Astrocyte (in vitro differentiated cells and primary cell): ENCODE measurements at places on chromosomes 13 and 19. TPM values are rescaled to one million over a fixed set of nuclear protein-coding genes. Genes with fewer than 3 reads are reported as not detected.

DNA sequence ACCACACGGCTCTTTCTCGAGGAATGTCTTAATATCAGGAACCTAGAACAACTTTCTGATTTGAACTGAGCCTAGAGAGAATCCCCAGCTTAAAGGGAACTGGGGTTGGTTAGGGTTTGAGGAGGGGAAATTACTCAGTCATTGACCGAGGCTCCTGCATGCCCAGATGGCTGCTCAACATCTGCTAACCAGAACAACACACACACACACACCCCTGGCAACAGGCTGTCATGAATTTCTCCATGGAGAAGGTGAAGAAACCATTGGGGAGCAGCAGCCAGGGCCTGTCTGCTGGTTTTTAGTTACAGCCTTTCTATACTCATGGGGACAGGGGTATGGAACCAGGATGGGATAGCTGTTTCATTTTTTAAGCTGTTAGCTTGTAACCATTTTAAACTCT is 5.2 kb downstream of the MTUS2 start:
- H3K36me3 ChIP-seq = no peaks in the 10 kb centered on the region
- H3K27me3 ChIP-seq = peaks cover 19% of the 10 kb centered on the region
- no peak overlapping the region for H3K4me3 ChIP-seq
- peaks cover 3% of the 10 kb centered on the region for H3K4me1 ChIP-seq
- no peak overlapping the region for H3K27ac ChIP-seq
- no peak for DNase-seq

The DLEU7 gene
- total RNA-seq = 0.43 and 0.57 TPM in 2 replicates

GRCh38 chr19:45791744-45792469 is 738 bp downstream of the DMWD start:
- peaks cover 17% of the 10 kb centered on the region for H3K36me3 ChIP-seq
- H3K4me1 ChIP-seq = peaks cover 9% of the 10 kb centered on the region
- H3K27ac ChIP-seq = peak overlapping the region; percentile 62

DNA sequence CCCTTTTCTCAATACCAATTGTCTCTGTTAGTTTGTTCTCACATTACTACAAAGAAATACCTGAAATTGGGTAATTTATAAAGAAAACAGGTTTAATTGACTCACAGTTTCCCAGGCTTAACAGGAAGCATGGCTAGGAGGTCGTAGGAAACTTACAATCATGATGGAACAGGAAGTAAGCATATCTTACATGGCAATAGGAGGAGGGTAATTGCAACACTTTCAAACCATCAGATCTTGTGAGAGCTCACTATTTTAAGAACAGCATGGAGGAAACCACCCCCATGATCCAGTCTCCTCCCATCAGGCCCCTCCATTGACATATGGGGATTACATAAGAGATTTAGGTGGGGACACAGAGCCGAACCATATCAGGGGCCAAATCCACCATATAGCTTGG is 1210.1 kb upstream of the SPRY2 start:
- no peak for DNase-seq
- no peak overlapping the region for H3K27ac ChIP-seq
- H3K4me3 ChIP-seq = no peak overlapping the region
- H3K4me1 ChIP-seq = no peaks in the 10 kb centered on the region
- H3K27me3 ChIP-seq = no peaks in the 10 kb centered on the region

The SLAIN1 gene
- 2.6 and 3.4 TPM in 2 replicates for total RNA-seq

GRCh38 chr13:22497991-22498780 is 682.6 kb upstream of the SGCG start:
- DNase-seq = no peak
- H3K36me3 ChIP-seq = no peaks in the 10 kb centered on the region

The RXFP2 gene
- total RNA-seq = not detected in 2 replicates

DNA sequence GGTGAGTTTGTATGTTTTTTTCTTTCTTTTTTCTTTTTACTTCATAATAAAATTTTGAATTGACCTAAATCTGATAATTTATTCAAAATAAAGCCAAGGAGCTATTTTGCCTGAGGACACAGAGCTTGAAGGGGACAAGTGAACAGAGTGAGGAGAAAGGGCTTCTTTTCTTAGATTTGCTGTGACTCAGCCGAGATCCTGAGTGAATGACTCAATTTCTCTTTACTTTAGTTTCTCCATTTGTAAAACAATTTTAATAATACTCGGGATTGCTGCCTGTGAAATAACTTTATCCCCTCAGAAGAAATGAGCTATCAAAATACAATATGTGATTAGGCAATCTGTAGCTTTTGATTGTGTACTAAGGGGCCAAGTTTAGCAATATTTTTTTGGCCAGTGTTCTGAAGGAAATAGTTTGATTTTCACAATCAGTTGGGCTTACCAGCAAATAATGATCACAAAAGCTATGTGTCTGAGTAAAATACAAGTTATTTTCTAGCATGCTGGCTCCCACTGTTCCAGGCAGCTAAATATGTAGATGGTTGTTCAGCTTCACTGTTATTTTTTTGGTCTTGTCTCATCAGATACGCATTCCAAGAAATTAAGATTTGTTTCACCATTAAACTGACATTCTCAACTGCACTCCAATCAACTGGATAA is 437.5 kb downstream of the FGF9 start:
- no peak overlapping the region for H3K4me3 ChIP-seq
- DNase-seq = no peak
- H3K4me1 ChIP-seq = no peaks in the 10 kb centered on the region
- H3K27me3 ChIP-seq = no peaks in the 10 kb centered on the region

DNA sequence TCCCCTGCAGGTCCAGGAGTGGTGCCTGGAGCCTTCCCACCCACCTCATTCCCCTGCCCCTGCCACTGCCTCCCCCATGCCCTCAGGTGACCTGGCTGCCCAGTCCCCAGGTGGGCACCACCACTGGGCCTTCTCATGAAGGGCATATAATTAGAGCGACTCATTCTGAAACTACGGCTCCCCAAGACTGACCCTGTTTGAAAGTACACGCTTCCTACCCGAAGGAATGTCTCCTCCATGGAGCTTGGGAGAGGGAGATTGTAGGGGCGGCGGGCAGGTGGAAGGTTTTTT is 52.6 kb downstream of the GPR12 start:
- no peaks in the 10 kb centered on the region for H3K27me3 ChIP-seq
- no peaks in the 10 kb centered on the region for H3K4me1 ChIP-seq
- H3K4me3 ChIP-seq = no peak overlapping the region
- DNase-seq = no peak

GRCh38 chr19:49851456-49852259 is 699 bp downstream of the PTOV1 start:
- no peak for DNase-seq
- peaks cover 28% of the 10 kb centered on the region for H3K4me1 ChIP-seq
- H3K36me3 ChIP-seq = no peaks in the 10 kb centered on the region

The CRX gene
- not detected in 2 replicates for total RNA-seq

- no peak overlapping the region for H3K4me3 ChIP-seq
- H3K4me1 ChIP-seq = no peaks in the 10 kb centered on the region
- H3K27me3 ChIP-seq = no peaks in the 10 kb centered on the region
- no peaks in the 10 kb centered on the region for H3K36me3 ChIP-seq
- DNase-seq = no peak
These were observed 603.0 kb downstream of the LMO7 start for GRCh38 chr13:76239031-76239680.

The CFAP97D2 gene
- not detected in 2 replicates for total RNA-seq

The GSK3A gene
- total RNA-seq = 49.5 and 50.3 TPM in 2 replicates

DNA sequence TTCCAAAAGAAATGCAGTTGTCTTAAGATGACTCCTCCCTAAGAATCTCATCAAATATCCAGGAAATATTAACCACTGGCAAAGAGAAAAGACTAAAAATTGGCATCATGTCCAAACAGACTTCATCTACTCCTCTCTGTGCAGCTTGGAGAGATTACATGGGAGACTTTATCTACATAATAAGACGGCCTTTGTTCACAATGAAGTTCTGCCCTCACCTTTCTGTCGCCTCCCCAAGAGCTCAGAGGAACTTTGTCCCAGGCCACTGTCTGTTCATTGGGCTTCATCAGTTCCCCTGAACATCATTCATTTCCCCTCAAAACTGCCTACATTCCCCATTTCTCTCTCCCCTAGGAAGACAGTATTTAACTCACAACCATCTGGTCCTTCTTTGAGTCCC is 22.4 kb upstream of the MRI1 start:
- no peaks in the 10 kb centered on the region for H3K36me3 ChIP-seq
- DNase-seq = no peak
- H3K4me3 ChIP-seq = no peak overlapping the region
- H3K27me3 ChIP-seq = no peaks in the 10 kb centered on the region
- no peak overlapping the region for H3K27ac ChIP-seq
- H3K4me1 ChIP-seq = peaks cover 9% of the 10 kb centered on the region

The FCAR gene
- not detected in 2 replicates for total RNA-seq

The CD22 gene
- total RNA-seq = not detected in 2 replicates

DNA sequence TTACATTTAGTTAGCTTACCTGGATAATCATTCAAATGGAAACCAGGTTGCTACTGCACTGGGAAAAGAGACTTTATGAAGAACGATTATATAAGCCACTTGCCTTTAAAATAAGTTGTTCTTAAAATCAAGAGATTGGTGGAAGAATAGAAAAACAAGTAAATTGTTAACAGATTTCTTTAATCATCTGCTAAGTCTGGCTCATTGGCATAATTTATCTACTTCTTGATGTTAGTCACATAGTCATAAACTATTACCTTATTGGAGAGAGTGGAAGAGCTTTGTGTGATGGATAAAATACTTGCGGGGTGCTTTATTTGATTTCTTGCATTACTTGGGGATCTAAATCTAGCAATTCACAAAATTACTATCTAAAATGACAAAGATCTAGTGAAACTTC is 6.8 kb downstream of the LSM14A start:
- no peak for DNase-seq
- H3K4me3 ChIP-seq = no peak overlapping the region
- H3K36me3 ChIP-seq = peaks cover 2% of the 10 kb centered on the region
- peaks cover 16% of the 10 kb centered on the region for H3K4me1 ChIP-seq
- H3K27me3 ChIP-seq = no peaks in the 10 kb centered on the region

The IGFL1 gene
- not detected in 2 replicates for total RNA-seq

The ZNF665 gene
- total RNA-seq = 3.4 and 4.4 TPM in 2 replicates

The NKPD1 gene
- not detected in 2 replicates for total RNA-seq

The CERS4 gene
- 13.3 and 15.7 TPM in 2 replicates for total RNA-seq

The ZNF723 gene
- total RNA-seq = not detected in 2 replicates

The COX6B1 gene
- 326 and 344 TPM in 2 replicates for total RNA-seq

DNA sequence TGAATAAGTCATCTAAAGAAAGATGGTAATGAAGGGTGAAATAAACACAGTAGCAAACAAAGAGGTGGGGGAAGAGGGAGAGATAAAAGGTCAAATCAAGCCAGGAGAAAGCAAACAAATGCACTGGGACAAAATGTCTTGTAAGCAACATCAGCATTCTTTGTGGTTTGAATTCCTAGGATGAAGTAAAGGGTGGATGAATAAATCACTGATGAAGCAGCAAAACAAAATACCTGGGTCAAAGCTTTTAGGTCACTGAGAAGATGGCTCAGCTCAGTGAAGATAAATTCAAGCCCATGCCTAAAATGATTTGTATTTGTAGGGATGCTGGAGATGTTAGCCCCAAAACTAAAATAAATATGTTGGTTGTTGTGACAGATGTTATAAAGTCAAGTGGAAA is 86.5 kb upstream of the FBXL3 start:
- H3K27me3 ChIP-seq = no peaks in the 10 kb centered on the region
- H3K27ac ChIP-seq = no peak overlapping the region
- H3K4me1 ChIP-seq = no peaks in the 10 kb centered on the region
- H3K4me3 ChIP-seq = no peak overlapping the region

GRCh38 chr13:99255271-99255670 is 2.9 kb downstream of the GPR18 start:
- no peaks in the 10 kb centered on the region for H3K27me3 ChIP-seq
- H3K4me3 ChIP-seq = no peak overlapping the region
- no peaks in the 10 kb centered on the region for H3K36me3 ChIP-seq
- H3K4me1 ChIP-seq = no peaks in the 10 kb centered on the region

The CEACAM4 gene
- total RNA-seq = not detected in 2 replicates

The KIR3DL1 gene
- total RNA-seq = not detected in 2 replicates

GRCh38 chr19:50548191-50549058 is 19.8 kb downstream of the LRRC4B start:
- no peak for DNase-seq
- no peak overlapping the region for H3K27ac ChIP-seq
- H3K36me3 ChIP-seq = no peaks in the 10 kb centered on the region
- H3K4me1 ChIP-seq = no peaks in the 10 kb centered on the region

GRCh38 chr13:46712524-46712923 is 84.4 kb downstream of the ESD start:
- H3K4me3 ChIP-seq = no peak overlapping the region
- no peaks in the 10 kb centered on the region for H3K27me3 ChIP-seq
- no peaks in the 10 kb centered on the region for H3K4me1 ChIP-seq
- no peak overlapping the region for H3K27ac ChIP-seq
- DNase-seq = no peak

GRCh38 chr19:47698631-47699359 is 14.4 kb upstream of the EHD2 start:
- H3K4me1 ChIP-seq = peaks cover 6% of the 10 kb centered on the region
- no peak for DNase-seq
- H3K4me3 ChIP-seq = no peak overlapping the region
- H3K27ac ChIP-seq = no peak overlapping the region

The EDDM13 gene
- total RNA-seq = not detected in 2 replicates

The TEX101 gene
- not detected in 2 replicates for total RNA-seq

DNA sequence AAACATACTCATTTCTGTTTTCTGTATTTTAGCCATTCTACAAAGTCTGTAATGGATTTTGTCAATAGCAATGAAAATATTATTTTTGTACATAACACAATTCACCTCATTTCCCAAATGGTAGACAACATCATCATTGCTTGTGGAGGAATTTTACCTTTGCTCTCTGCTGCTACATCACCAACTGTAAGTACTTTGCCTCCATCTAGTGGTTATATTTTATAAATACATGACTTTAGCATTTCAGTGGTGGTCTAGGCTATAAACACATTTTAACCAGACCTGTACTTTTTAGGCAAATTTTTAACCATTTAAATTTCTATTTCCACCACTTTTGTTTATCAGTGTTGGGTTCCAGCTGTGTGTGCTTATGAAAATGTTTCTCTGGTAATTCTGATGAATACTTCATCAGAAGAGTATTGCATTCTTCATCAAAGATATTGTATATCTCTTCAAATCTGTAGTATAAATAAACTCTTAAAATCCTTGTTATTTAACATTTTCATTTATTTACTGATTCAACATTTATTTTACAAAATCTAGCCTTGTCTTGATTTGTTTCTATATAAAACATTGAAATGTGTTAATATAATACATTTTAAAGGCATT is 222.4 kb downstream of the NBEA start:
- H3K27ac ChIP-seq = no peak overlapping the region
- no peaks in the 10 kb centered on the region for H3K27me3 ChIP-seq
- DNase-seq = peak; percentile 27
- H3K4me3 ChIP-seq = no peak overlapping the region
- H3K36me3 ChIP-seq = no peaks in the 10 kb centered on the region

- no peak overlapping the region for H3K4me3 ChIP-seq
- H3K4me1 ChIP-seq = no peaks in the 10 kb centered on the region
- H3K36me3 ChIP-seq = peaks cover 3% of the 10 kb centered on the region
- no peak overlapping the region for H3K27ac ChIP-seq
These were observed 14.0 kb upstream of the GGACT start for GRCh38 chr13:100602493-100603111.
